ENCODE measurements at places on chromosomes 6 and 20.

DNA sequence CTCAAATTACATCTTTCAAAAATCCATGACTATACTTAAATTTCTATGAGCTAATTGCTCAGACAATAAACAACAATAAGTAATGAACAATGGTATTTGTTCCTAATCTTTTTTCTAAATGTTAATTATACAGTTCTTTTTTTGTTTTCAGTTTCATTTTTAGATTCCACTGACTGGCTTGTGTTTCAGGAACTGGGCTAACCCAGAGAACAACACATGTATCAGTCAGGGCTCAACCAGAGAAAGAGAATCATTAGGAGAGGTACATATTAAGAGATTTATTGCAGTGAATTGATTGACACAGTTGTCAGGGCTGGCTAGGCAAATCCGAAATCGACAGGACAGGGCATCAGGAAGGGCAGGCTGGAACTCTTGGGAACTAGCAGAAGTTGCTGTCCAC lies 182.8 kb downstream of the GRM1 start:
- no peak for DNase-seq

DNA sequence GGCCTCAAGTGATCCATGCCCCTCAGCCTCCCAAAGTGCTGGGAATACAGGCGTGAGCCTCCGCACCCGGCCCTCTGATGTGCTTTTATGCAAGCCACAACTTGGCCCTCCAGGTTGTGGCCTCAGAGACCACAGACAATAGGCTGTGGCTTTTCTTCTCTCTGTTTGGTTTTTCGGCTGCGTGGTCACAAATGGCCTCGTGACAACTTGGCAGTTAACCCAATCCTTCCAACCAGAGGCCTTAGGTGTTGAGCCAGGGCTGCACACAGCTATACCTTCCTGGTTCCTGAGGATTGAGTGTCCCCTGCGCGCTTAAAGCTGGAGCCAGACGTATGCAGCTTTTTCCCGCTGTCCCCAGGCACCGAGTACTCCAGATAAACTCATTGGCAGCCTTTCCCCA lies 6.3 kb upstream of the TGM3 start:
- no peak for DNase-seq

DNA sequence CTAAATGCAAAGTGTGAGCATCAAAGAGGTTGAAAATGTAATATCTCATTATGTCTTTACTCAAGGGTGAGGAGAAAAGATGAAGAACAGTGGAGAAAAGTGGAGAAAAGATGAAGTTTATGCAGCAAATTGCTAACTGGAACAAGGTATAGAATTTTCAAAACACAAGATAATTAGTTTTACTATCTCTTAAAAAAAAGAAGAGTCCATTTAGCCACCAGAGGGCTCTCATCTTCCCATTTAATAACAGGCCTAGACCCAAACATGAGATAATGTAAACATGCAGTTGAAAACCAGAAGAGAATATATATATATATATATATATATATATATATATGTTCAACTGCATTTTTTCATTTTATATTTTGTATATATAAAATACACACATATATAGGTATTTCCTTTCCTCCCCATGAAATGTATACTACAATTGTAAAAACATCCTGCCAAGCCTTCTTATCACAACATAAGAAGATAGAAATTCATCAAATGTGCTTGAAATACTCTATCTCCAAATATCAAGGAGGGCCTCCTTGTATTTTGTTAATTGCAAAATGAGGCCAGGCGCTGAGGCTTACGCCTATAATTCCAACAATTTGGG lies 78.4 kb downstream of the ADTRP start:
- DNase-seq: no peak

DNA sequence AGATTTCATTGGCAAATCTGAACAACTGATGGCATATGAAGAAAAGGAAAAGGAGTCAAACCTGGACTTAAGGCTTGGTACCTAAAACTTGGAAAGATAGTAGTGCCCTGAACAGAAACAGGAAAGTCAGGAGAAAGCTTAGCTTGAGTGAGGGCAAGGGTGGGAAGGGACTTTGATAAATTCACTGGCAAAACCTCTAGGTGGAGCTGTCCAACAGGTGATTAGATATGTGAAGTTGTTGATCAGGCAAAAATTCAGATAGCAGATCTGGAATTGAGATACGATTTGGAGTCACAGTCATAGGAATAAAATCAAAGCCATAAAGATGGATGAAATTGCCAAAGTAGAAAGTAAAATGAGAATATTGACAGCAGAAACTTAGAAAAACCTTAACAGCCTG lies 16.1 kb upstream of the ZNF292 start:
- peak; percentile 22 for DNase-seq

GRCh38 chr6:36676141-36677058 lies 2.1 kb upstream of the CDKN1A start:
- DNase-seq: no peak

GRCh38 chr6:145885431-145885830 lies 70.8 kb upstream of the FBXO30 start:
- DNase-seq: no peak

DNA sequence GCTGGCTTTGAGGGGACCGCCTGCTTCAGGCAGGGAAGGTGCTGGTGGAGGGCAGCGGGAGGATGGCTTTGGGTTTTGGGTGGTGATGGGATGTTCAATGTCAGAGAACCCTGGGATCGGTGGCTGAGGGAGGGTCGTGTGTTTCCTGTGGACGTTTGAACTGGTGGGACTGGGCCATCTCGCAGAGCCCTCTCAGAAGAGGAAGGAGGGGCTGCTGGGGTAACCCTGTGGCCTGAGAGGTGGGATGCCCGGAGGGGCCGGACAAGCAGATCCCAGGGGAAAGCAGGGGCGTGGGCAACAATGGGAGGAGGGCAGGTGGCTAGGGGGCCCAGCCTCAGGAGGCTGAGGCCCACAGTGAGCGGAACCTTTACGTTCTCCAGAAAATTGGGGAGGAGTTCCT lies 34.9 kb downstream of the PYGB start:
- no peak for DNase-seq

GRCh38 chr6:144277174-144277573 lies 8.0 kb upstream of the UTRN start:
- no peak for DNase-seq

- DNase-seq: peak; percentile 12
Observed at GRCh38 chr20:21507400-21508229, 6.2 kb downstream of the NKX2-2 start.

DNA sequence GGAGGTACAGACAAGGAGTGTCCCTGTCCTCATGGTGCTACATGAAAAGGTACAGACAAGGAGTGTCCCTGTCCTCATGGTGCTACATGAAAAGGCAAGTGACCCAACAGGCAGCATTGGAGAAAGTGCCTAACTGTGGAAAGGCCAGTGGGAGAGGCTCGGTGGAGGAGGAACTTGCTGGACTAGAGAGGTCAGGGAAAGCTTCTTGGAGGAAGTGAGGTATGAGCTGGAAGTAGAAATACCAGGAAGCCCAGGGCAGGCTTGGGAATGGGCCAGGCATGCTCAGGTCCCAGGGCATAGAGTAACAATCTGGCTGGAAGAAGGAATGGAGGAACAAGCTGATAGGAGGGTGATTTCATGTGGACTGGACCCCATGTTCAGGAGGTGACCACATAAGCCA lies 59.8 kb upstream of the FNDC1 start:
- DNase-seq: no peak

DNA sequence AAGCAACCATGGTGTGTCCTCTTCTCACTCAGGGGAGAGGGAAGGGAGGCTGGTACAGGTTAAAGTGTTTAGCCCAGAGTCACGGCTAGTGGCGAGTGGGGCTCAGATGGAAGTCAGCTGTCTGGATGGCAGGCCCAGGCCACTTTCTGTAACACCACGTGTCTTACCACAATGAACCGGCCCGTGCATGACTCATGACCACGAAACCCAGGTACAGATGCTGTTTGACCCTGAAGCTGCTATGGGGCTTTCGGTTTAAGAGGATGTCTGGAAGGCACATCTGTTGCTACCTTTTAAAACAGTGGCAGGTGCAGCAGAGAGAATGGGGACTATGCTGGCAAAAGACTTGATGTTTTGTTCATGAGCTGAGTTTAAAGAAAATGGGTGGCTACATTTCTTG lies 36.5 kb upstream of the MPC1 start:
- DNase-seq: peak; percentile 59

GRCh38 chr6:137821491-137821890 lies 45.6 kb upstream of the TNFAIP3 start:
- no peak for DNase-seq

DNA sequence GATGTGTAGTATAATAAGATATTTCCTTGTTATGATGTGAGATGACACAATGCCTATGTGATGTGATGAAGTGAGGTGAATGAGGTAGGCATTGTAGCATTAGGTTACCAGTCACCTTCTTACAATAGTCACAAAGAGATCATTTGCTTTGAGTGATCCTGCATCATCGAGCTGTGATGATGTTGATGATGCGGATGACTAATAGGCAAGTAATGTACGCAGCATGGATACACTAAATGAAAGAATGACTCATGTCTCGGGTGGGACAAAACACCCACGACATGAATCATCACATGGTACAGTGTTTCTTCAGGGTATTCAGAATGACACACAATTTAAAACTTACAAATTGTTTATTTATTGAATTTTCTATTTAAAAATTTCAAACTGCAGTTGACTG lies 806.3 kb upstream of the GJE1 start:
- peak; percentile 26 for DNase-seq

GRCh38 chr6:170116636-170117035 lies 174.2 kb downstream of the DLL1 start:
- DNase-seq: no peak

DNA sequence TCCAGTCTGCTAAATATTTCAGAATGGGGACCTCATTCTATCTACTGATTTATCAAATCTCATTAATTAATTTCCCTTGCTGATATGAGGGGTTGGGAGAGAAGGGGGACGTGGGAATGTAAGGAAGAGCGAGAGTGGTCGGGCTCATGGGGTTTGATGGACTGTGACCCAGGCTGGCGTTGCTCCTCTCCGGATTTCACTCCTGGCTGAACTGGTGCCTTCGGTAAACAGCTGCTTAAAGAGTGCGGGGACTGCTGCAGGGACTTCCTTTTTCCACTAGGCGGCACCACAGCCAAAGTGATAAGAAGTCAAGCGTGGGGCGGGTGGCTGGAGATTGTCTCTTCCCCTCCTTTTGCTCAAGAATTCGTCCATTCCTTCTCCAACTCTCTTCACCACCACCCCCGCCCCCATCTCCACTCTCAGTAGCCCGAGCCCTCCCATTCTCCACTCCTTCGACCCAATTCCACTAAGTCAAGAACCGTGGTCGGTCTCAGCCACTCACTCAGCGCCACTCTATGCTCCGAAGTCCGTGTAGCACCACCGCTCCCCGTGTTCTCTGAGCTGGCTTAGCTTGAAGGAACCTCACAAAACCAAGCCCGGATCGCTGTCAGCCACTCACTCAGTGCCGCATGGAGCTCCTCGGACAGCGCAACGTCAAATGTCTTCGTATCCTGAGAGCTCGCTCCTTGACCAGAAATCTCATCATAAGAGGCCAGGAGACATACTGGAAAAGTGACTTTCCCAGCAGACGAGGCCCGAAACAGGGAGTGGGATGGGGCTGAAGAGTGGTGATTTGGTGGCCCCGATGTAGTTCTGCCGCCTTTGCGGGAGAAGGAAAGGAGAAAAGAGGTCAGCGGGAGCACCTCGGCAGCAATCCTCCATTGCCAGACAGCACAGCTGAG lies 9.7 kb downstream of the TRIM31 start:
- DNase-seq: peak; percentile 81

- no peak for DNase-seq
Observed at GRCh38 chr6:158638324-158638854, 6.2 kb downstream of the DYNLT1 start.

DNA sequence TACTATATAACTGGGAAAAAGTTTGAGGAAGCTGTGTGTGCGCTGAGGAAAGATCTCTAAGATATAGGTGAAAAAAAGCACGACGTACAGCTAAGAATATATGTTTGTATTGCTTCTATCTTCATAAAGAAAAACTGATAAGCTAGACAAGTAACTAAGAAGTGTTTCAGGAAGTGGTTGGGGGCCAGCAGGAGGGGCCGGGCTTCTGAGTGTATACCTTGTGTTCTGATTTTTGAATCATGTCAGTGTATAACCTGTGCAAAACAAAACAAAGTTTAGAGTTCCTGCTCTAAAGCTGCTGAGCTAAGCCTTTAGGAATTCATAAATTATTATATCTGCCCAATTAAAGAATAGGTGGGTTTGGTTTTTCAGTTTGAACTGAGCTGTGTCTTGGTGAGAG lies 7.9 kb upstream of the OSER1 start:
- DNase-seq: no peak

DNA sequence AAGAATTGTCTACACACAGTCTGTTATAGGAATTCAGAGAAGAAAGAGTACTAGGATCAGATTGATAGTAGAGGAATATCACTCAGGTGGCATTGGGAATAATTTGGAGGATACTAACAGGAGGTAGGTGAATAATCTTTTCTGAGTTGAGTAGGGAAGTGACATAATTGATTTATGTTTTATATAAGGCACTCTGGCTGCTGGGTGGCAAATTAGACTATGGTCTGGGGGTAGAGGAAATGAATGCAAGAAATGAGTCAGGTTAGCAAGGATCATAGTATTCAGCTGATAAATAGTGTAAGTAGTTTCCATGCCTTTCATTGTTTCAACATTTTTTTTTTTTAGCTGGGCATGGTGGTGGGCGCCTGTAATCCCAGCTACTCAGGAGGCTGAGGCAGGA lies 113.3 kb downstream of the CDKAL1 start:
- no peak for DNase-seq

DNA sequence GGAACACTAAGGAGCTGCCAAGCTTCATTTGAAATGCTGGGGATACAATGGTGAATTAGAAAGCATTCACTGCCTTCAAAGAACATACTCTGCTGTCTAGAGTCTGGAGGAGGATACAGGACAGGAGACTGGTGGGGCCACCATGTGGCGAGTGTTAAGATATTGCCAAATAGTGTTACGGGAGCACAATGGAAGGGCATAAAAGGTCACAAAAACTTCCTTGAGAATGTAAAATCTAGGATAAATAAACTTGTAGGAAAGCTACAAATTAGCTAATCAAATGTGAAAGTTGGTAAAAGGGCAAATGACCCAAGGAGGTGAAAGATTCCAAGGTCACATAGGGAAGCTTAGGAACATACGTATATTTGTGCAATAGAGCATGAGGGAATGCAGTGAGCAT lies 271.7 kb downstream of the RFPL4B start:
- DNase-seq: no peak

DNA sequence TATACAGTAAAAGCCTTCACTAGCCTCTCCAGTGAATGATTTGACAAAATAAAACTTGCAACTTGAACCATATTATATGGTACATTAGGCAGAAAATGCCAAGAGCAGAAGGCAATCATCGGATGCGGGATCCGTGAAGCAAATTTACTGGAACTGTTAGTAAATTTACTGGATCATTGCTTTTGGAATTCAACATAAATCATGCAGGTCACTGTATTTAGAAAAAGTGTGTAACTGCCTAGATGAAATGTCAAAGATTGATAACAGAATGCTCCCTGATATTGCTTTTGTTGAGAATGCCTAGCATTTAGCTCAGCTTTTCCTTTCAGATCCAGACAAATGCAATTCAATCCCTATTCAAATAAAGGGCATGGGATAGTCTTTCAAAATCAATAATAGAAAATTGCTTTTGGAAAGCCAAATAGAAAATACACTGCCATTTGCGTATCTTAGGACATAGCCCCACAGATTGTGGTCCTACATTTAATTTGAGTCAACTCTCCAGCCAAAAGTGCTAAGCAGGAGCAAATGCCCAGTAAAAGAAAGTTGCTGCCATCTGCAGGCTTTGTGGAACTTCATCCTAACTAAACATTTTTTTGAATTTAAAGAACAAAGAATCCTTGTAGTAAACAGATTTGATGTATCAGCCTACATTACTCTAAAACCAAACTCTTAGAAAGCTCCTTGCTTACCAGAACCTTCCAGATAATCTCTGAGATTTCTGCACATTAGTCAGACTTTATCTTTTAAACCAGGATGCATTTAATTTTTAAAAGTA lies 109.5 kb upstream of the HSF2 start:
- no peak for DNase-seq
